Muscle of leg (tissue), 16 donors: ENCODE measurements at places on chromosomes 5 and 9. TPM values are rescaled to one million over a fixed set of nuclear protein-coding genes. Genes with fewer than 3 reads are reported as not detected.

DNA sequence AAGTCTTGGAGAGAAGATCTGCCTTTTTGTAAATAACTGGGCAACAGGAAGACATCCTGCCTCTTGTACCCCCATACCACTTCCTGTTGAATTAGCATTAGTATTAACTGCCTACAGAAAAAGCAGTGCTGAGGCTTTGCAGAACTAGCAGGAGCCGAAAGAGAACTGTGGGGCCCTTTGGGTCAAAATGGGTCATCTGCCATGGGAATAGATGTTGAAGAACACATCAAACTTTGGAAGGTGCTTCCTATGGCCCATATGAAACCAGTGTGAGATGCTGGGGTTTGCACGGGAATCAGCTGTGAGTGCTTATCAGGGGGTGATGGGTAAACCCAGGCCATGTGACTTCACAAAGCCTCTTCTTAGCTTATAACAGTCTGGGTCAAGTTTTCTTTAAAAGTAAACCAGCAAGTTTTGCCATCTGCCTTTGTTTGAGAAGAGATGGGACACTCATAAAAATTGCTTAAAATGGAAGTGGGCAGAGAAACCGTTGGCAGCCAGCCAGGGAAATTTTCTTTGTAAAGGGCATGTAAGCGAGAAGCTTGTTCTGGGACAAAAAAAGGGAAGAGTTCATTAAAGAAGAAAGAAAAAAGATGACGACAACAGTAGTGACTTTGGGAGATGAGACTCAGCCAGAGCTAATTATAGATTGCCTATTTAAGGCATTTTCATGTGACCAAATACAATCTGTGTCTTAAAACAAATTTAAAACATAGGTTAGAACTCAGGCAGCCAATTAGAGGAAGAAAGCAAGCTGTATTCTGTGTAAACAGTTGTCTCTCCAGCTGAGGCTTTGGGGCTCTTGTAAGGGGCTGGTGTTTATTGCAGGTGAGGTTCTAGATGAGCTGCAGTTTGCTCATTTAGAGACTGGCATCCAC is 4.4 kb downstream of the SLC25A25 start:
- peak; percentile 92 for DNase-seq

DNA sequence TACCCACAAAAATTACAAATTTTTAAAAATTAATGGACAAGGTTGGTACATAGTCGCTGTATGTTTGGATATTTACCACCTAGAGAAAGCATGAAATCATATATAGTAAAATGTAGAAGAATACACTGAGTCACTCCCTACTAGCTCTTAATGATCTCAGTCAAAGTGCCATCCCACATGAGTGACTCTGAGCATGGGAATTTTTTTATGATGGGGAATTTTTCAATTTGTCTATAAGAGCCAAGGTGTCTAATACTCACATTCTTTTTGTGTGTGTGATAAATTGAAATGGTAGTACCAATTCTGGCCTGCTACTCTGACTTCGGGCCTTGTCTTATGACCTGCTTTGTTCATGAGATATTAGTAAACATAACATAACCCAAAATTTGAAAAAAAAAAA is 483.2 kb downstream of the CDH10 start:
- DNase-seq = no peak

- DNase-seq = no peak
Observed at GRCh38 chr9:121281614-121282276, 13.8 kb downstream of the GSN start.

The NME5 gene
- polyA plus RNA-seq = 1.2 TPM

The GFI1B gene
- polyA plus RNA-seq = 0.71 TPM

GRCh38 chr5:43305948-43306565 is 7.2 kb downstream of the HMGCS1 start:
- DNase-seq = peak; percentile 74

The IFNB1 gene
- not detected for polyA plus RNA-seq
